ENCODE measurements at places on chromosomes 5 and 9.
A peak's percentile ranks its signal among the peaks of the same experiment; 100 is the strongest.

DNA sequence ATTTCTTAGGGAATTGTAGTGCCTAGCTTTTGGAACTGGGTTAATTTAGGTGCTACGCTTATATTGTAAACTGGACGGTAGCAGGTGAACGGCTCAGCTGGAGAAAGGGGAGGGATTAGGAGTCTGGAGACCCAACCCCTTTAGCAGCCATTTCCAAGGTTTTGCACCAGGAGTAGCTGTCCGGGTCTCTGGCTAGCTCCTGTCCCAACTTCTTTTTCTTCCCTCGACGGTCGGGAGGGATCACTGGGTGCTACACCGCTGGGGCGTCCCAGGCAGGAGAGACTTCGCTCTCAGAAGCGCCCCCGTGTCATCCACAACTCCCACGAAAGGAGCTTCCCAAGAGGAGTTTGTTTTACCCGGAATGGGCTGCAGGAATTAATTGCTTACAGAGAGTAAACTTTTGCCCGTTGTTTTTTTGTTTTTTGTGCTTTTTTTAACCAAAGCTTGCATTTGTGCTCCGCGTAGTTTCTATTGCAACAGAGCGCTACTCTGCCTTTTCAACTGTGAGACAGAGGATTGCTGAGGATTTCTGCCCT lies 1640.9 kb upstream of the C9orf72 start:
- DNase-seq = no peak

DNA sequence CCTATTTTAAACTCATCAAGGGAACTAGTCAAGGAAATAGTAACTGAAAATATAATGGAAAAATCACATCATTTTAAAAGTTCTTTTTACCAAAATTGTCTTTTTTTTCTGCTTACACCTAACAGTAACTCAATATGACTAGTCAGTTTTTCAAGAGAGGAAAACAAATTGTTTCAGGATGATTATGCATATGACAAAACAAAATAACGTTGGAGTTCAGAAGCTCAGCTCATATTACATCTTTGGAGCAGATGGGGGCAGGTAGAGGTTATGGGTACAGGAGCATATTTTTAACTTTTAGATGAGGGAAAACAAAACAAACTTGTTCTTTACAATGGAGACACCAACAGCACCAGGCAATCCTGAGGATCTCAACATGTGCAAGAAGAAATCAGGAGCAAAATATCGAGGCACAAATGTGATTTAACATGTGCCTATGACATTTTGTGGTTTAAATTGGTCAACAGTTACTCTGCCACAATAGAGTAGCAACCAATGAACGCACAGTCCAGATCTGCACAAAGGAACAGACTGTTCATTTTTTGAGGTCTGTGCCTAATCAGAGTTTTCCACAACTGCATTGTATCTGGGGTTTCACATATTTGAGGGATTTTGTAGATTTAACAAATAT lies 659.0 kb downstream of the ANXA1 start:
- no peak for DNase-seq

GRCh38 chr5:6274846-6275543 lies 103.4 kb downstream of the MED10 start:
- DNase-seq = no peak

DNA sequence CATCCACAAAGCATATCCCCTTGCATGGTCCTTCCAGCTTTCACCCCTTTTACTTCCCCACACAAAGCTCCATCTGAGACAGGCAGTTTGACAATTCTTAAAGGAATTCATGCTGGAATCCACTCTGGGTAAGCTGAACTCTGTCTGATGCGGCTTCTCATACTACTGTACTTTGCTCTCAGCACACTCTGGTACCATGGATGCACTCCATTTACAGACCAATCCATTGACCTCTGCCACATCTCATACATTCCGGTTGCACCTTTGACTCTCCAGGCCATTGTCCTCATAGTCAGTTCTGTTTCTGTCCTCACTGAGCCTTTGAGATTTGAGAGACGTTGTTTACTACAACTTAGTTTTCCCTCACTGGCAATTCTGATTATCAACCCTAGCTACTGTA lies 12.2 kb downstream of the SPATA9 start:
- DNase-seq = no peak

GRCh38 chr5:144088206-144089064 lies 82.0 kb downstream of the YIPF5 start:
- DNase-seq = no peak

- DNase-seq = no peak
These were observed 3.9 kb downstream of the MCIDAS start for GRCh38 chr5:55222985-55223811.

DNA sequence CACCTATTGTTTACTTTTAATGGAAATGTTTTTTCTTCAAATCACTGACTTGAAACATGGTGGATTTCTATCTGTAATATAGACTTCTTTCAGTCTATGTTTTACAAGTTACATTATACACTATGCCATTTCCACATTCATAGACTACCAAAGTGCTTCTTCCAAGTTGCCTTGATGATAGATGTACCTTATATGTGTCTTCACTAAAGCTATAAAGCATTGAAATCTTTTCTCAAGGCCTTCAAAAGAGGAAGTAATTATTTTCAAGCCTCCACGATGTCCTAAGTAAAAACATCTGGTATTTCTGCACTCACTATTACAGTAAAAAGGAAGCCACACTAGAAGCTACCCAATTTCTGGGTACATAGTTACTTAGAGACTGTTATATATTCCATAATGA lies 113.3 kb downstream of the FGF10 start:
- DNase-seq = no peak

DNA sequence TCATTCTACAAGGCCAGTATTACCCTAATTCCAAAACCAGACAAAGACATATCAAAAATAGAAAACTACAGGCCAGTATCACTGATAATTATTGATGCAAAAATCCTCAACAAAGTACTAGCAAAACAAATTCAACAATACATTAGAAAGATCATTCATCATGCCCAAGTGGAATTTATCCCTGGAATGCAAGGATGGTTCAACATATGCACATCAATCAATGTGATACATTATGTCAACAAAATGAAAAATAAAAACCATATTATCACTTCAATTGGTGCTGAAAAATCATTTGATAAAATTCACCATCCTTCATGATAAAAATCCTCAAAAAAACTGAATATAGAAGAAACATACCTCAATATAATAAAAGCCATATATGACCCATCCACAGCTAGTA lies 115.2 kb upstream of the SLC27A6 start:
- no peak for DNase-seq

- DNase-seq = peak; percentile 16
These were observed 94.5 kb downstream of the CFAP90 start for GRCh38 chr5:7756453-7756852.

- peak; percentile 73 for DNase-seq
These were observed 296.8 kb downstream of the PARP8 start for GRCh38 chr5:50962934-50963872.

DNA sequence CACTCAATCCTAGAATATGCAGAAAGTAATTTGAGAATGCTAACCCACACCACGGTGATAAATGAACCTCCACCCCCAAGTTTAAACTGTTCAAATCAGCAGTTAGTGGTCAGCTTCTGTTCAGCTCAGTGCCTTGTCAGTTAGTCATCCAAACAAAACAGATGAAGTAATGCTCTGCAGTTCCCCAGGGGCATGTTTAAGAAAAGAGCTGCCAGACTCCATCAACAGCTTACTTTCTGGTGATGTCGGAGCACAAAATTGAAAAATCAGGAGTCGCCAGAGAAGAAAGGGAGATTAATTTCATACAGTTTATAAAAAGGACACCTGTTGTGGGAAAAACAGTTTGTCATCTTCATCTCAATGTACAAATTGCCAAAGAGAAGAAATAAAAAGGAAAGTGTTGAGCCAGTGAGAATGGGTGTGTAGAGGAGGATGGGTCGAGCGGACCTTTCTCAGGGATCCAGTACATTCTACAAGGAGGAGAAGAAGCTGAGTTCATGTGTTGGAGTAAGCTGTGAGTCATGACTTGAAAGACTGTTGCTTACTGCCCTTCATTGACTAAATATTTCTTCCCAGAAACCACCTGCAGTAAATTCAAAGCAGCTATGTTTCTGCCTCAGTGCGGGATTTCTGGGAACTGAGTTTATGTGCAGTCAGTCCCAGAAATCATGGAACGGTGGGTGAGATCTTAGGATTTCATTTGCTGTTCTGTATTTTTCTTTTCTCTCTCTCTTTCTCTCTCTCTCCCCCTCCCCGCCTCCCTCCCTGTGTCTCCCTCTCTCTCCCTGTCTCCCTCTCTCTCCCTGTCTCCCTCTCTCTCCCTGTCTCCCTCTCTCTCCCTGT lies 13.7 kb downstream of the TRIO start:
- DNase-seq = peak; percentile 67

DNA sequence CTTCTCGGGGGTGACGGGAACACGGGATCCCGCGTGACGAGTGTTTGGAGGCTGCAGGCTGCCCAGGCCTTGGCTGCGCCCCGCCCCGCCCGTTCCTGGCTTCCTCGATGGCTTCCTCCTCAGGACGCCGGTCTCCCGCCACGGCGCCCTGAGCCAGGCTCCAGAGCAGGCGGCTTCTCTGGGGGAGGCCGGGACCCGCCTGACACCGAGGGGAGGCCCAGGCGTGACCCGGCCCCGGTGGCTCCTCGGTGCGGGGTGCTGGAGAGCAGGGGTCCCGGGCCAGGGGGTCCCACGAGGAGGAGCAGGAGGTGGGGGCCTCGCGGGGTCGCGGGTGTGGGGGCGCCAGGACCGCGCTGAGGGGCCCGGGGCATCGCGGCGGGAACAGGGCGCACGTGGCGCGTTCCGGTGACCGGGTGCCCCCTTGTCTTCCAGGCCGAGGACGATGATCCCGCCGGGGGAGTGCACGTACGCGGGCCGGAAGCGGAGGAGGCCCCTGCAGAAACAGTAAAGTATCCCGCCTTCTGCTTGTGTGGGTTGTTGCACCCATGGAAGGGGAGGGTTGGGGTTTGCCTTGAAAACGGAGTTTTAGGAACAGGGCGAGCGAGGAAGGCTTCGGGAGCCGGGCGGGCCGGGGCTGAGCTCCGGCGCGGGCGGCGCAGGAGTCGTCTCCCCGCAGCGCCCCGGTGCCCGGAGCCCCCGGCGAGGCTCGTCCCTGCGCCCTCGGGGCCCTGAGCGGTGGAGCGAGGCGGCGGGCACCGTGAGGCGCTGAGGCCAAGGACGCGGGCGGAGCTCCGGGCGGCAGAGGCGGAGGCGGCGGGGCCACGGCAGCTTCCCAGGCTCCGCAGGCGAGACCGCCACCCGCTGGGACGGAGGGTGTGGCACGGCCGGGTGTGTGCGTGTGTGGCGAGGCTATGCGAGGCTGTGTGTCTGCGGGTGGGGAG lies 22.2 kb downstream of the AHRR start:
- peak; percentile 86 for DNase-seq

DNA sequence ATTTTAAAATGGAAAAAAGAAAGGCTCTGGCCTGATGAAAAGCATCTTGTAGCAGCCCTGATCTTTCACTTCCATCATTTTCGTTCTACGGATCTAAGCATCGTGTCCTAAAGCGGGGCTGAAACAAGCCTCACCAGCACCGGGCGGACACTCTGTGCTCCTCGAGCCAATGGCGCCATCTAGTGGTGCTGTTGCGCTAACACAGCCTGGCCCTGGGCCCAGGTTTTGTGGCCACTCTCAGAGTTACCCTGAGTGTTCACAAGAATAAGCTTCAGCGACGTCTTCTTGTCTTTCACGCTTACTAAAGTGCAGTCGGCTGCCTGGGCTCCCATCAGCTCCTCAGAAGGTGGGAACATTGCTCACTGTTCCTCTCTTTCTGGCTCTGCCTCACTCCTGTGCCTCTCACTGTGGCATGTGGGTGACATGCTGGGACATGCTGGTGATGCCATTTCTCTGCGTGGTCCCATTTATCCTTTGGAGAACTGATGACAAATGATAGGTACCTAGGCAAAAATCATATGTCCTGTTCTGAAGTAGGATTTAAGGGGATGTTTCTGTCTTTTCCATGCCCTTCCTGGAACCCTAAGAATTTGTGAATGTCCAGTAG lies 32.7 kb downstream of the DMRT3 start:
- DNase-seq = peak; percentile 89

DNA sequence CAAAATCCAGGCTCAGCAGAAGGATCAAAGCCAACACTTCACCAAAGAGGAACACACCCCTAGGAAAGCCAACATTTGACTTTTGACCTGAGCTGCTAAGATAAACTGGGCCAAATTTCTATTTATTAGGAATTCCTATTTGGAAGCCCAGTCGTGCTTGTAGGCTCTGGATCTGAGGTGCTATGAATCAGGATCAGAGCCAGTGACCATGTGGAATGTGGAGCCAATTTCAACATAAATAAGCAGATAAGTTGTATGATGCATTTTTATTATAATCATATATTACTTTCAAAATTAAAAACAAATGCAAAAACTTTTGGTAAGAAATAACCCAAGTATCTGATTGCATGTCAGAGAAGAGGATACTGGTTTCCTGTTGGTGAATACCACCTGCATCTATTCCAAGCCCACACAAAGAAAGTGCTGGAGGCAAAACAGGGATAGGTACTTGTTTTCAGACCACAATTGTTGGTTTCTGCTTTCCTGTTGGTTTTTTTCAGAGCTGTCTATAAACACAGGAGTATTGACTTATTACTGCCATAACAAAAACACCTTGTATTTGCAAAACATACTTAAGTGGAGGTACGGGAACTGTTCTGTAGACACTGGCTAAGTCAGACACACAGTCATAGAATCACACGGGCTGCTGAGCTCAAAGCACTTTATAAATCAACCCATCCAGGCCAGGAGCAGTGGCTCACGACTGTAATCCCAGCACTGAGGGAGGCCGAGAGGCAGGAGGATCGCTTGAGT lies 52.8 kb downstream of the ARL15 start:
- no peak for DNase-seq

- DNase-seq = no peak
These were observed 16.2 kb upstream of the ITGA1 start for GRCh38 chr5:52771343-52772039.

GRCh38 chr9:4828761-4829160 lies 36.0 kb downstream of the RCL1 start:
- peak; percentile 85 for DNase-seq

- DNase-seq = no peak
These were observed 123.1 kb upstream of the PAPPA start for GRCh38 chr9:116030517-116030916.

- DNase-seq = no peak
These were observed 47.8 kb upstream of the ALDH1B1 start for GRCh38 chr9:38344566-38345324.

GRCh38 chr5:96337048-96337781 lies 95.8 kb downstream of the PCSK1 start:
- no peak for DNase-seq

GRCh38 chr9:94945197-94946144 lies 219.0 kb downstream of the AOPEP start:
- DNase-seq = no peak

GRCh38 chr9:109012009-109012875 lies 1.1 kb downstream of the CTNNAL1 start:
- DNase-seq = peak; percentile 61

DNA sequence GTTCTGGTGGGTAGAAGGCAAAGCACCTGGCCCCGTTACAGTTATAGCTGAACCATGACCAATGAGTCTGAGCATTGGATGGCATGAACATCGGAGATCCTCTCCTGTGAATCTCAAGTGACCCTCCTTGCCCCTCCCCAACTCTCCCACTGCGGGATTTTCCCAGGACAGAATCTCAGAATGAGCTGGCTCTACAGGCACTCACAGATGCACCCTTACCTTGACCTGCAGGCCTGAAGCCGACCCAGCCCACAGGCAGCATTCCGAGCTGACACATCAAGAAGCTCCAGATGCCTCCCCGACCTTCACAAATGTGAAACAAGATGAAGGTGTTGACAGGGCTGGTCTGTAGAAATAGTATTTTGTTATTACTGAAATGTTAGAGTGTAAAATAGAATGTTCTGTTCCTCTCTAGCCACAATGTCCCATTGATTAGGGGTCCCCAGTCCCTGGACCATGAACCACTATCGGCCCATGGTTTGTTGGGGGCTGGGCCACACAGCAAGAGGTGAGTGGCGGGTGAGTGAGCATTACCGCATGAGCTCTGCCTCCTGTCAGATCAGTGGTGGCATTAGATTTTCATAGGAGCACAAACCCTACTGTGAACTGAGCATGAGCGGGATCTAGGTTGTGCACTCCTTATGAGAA lies 263.4 kb downstream of the AUH start:
- DNase-seq = no peak

Data from hematopoietic multipotent progenitor cell treated with erythropoietin and hydrocortisone succinate and interleukin-3 and kit ligand, for 6 days (in vitro differentiated cells).